ENCODE measurements at places on chromosomes 7 and 10.

- peak; percentile 31 for DNase-seq
These were observed 77.8 kb upstream of the ATP6V0A4 start for GRCh38 chr7:138875794-138876193.

DNA sequence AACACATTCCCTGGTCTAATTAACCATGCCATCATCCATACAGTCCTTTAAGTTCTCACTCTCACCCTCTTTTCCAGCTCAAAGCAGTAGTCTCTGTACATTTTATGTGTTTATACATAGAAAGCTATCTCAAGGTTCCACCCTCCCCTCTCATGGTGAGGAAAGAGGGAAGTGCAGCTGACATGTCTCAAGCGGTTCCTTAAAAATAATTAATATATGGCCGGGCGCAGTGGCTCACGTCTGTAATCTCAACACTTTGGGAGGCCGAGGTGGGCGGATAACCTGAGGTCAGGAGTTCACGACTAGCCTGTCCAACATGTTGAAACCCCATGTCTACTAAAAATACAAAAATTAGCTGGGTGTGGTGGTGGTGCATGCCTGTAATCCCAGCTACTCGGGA, 36.7 kb downstream of the ZC3HAV1 start:
- no peak for DNase-seq

GRCh38 chr7:98202367-98203195, 8.7 kb upstream of the BHLHA15 start:
- peak; percentile 16 for DNase-seq

- DNase-seq: no peak
These were observed 45.1 kb downstream of the SPOCK2 start for GRCh38 chr10:72043016-72043834.

DNA sequence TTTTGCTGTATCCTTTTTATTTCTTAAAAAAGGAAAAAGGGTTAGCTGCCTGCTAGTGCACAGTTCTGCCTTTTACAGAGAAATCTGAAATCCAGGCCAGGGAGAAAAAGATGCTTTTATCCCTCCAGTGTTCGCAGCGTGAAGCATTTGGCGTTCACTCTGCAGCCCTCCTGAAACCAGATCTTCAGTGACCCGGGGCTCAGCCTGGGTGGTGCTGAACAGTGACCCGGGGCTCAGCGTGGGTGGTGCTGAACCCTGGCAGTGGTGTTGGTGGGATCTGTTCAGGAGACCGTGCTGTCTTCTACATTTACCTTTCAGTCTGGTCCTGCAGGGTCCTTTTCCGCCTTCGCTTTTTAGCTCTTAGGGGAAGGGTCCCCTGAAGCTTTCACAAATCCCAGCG, 164.7 kb upstream of the KLF6 start:
- no peak for DNase-seq

GRCh38 chr7:156014808-156015207, 202.5 kb upstream of the SHH start:
- DNase-seq: no peak

- no peak for DNase-seq
These were observed 128.9 kb downstream of the FAM53B start for GRCh38 chr10:124615259-124615658.

GRCh38 chr7:16915405-16915804, 33.6 kb upstream of the AGR3 start:
- DNase-seq: no peak
